ENCODE measurements at places on chromosomes 6 and 20.

DNA sequence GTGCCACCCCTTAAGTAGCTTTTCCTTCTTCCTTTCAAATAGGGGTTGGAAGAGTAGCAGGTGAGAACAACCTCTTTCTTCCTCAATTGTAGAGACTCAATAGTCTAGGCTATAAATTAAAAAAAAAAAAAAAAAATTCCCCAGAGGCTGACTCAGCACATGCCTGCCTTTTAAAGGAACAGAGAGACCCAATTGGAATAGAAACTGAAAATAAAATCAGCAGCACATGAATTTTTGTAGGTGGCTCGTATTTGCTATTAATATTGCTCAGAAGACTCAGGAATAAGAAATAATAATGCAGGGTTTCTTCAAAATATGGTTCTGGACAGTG, 19.3 kb downstream of the TOP1 start:
- DNase-seq, result no peak

DNA sequence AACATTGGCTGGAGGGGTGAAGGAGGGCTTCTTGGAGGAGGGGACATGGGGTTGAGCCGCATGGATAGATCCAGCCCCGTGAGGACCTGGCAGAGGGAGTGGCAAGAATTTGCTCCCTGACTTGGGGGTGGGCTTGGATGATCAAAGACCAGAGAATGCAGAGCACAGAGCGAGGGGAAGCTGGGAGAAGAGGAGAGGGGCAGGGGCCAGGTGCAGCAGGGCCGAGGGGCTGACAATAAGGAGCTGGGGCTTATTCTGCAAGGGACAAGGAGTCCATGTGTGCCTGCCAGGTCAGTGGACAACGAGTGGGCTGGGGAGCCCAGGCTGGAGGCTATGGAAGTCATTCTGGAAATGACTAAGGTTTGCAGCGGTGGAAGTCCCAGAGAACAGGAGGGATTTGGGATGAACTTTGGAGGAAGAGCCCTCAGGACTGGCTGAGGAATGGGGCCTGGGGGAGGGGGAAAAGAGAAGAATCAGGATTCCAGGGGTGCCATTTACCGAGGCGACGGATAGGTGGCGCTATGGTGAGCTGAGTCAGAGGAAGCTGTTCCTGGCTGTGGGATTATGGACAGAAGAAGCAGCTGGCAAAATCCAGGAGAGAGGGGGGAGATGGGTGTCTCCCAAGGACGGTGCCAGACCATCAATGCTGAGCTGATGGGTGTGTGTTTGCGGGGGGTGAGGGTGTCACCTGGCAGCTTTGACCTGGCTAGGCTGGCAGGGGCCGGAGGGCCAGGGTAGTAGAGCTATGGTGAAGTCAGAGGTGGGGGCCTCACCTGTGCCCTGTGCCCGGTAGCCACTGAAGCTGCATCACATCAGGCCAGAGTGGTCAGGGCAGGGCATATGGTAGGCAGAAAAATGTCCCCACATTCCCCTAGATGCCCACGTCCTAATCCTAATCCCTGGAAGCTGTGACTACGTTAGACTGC, 7.8 kb downstream of the KCNG1 start:
- peak; percentile 64 for DNase-seq

DNA sequence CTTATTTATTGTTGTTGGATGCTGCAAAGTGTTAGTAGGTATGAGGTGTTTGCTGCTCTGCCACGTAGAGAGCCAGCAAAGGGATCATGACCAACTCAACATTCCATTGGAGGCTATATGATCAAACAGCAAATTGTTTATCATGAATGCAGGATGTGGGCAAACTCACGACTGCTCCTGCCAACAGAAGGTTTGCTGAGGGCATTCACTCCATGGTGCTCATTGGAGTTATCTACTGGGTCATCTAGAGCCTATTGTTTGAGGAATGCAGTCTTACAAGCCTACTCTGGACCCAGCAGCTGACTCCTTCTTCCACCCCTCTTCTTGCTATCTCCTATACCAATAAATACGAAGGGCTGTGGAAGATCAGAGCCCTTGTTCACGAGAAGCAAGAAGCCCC, 12.1 kb downstream of the MICB start:
- no peak for DNase-seq

- DNase-seq, result no peak
These were observed 38.1 kb upstream of the TMEM181 start for GRCh38 chr6:158521759-158522158.

- no peak for DNase-seq
These were observed 77.5 kb upstream of the NT5E start for GRCh38 chr6:85372188-85372914.

GRCh38 chr20:3572151-3572550, 91.0 kb downstream of the GFRA4 start:
- no peak for DNase-seq

DNA sequence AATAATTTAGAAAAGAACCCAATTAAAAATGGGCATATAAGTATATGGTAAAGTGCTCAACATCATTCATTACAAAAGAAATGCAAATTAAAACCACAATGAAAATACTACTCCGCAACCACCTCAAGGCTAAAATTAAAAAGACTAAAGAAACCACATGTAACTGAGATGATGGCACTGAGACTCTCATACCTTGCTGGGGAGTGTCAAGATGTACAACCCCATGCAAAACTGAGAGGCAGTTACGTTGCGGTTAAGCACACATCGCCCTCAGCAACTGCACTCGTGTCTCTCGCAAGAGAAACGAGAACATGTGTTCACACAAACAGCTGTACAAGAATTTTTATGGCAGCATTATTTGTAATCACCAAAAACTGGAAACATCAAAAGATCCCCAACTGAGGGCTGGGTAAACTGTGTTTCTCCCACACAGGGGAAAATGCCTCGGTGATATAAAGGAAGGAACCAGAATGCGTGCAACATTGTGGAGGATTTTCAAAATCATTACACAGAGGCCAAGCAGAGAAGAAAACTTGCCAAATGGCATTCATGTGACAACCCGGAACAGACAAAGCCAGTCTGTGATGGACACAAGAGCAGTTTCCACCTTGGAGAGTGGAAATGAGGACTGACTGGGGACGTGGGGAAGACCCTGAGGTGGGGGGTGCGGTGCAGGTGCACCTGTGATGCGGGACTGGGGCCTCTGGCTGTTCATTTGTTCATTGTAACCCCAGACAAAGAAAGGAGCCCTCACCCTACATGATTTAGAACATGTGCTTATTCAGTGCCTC, 144.9 kb downstream of the WDR27 start:
- DNase-seq, result peak; percentile 72
